ENCODE measurements at places on chromosomes 11 and 22. TPM values are rescaled to one million over a fixed set of nuclear protein-coding genes. Genes with fewer than 3 reads are reported as not detected.

Gene CYTH4
- total RNA-seq: 5.5 TPM

Gene MPPED2
- 28.4 TPM for total RNA-seq

Gene OR5W2
- not detected for total RNA-seq

Gene HMGXB4
- total RNA-seq: 15.0 TPM

Gene UBQLNL
- 1.6 TPM for total RNA-seq

- DNase-seq: no peak
Measured at GRCh38 chr11:46920755-46921154, 2.4 kb upstream of the LRP4 start.

DNA sequence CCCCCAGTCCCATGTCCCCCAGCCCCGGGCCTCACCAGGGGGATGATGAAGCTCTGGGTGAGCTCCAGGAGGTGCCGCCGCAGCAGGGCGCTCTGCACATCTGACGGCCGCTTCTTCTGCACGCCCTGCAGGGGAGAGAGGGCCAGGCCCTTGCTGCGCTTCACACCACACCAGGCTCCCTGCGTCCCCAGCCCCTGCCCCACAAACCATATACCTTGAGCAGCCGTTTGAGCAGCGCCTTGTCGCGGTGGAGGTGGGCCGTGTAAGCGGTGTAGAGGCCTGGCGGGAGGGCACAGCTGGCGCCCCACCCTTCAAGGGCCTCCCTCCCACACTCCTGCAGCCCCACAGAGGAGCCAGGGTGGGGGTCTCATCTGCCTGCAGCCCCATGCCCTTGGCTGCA lies 6.2 kb upstream of the PLXNB2 start:
- no peak for DNase-seq

- no peak for DNase-seq
Measured at GRCh38 chr11:123190518-123190917, 4.5 kb downstream of the CLMP start.

DNA sequence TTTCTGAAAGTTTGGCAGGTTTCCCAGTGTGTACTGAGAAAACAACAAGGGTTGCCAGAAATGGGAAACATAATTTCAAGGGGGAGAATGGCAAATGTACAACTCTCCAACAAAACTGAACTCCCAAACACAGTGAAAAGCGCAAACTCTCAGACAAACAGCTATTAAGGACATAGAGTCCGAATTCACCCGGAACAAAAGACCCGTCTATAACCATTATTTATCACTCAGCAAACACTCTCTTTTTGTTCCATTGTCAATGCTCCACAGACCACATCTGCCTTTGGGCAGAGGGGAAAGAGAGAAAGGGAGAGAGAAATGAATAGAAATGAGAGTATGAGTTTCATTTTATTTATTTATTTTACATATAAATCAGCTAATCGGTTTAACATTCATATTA lies 21.7 kb downstream of the KIRREL3 start:
- DNase-seq: no peak

DNA sequence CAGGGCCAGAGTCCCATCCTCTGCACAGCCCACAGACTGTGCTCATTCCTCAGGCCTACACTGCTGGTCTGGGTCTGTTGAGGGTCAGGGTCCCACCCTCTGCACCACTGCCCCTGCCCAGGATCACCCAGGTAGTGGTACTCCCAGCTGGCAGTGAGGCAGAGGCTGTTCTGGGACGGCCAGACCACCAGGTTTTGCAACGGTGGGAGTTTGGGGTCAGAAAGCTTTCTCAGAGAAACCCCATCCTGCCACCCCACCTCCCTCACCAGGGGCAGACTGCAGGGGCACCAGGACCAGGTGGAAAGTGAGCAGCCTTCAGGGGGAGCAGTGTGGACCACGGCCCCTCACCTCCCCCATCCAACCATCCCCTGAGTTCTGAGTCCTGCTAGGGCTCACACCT lies 10.8 kb downstream of the NPTXR start:
- DNase-seq: no peak

DNA sequence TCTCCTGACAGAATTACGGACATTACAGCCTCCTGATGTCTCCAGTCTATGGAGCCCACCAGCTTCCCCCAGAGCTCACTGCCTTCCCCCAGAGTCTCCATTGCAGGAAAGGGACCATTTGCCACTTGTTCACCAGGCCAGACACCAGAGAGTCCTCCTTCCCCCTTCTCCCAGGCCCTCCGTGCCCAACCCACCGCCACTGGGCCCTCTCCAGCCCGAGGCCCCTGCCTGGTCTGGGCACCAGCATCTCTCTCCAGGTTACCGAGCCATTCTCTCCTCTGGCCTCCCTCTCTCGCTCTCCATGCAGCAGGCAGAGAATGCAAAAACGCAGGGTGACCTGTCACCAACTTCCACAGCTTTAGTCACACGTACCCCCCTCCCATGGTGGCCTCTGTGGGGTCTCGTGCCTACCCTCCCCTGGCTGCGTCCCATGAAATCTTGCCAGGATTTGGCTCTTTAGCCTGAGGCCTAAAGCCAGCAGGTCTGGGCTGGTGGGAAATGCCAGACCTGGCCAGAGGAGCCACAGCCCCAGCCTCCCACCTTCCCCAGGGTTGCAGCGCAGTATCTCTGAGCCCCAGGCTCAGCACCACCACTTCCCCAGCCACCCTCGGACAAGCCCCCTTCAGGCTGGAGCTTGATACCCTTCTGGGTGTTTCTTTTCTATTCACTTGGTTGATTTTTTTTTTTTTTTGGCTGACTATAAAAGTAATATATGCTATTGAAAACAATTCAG lies 6.8 kb upstream of the SERPINH1 start:
- no peak for DNase-seq

DNA sequence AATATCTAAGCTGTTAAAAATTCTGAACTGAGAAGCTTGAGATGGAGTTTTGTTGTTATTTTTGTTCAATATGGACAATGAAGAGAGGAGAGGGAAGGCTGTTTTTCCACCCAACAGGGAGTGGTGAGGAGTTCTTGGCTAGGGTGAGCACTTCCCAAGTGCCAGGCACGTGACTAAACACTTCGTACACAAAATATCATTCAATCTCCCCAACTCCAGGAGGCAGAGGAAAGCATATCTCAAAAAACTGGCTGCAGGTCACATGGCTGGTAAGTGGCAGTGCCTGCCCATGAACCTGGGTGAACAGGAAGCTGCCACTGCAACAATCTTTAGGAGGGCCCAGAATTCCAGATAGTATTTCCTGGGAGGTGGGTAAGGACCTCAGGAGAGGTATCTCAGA lies 11.6 kb downstream of the ELF5 start:
- no peak for DNase-seq

GRCh38 chr22:19916941-19917340 lies 24.6 kb upstream of the COMT start:
- DNase-seq: no peak

DNA sequence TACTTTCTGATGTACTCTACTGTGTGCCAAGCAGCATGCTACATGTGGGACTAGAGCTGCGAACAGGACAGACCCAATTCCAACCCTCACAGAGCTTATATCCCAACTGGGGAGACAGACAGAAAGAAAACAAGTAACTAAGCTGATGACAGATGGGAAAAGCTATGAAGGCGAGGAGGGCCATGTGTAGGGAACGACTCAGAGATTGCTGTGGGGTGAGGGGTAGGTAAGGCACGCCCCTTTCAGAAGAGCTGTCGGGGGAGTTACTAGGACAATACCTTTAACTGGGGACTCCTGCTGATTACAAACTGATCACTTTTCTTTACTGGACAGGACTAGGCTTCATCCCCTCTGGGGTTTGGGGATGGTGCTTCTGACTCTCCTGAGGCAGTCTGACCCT lies 48.9 kb downstream of the ST3GAL4 start:
- no peak for DNase-seq

DNA sequence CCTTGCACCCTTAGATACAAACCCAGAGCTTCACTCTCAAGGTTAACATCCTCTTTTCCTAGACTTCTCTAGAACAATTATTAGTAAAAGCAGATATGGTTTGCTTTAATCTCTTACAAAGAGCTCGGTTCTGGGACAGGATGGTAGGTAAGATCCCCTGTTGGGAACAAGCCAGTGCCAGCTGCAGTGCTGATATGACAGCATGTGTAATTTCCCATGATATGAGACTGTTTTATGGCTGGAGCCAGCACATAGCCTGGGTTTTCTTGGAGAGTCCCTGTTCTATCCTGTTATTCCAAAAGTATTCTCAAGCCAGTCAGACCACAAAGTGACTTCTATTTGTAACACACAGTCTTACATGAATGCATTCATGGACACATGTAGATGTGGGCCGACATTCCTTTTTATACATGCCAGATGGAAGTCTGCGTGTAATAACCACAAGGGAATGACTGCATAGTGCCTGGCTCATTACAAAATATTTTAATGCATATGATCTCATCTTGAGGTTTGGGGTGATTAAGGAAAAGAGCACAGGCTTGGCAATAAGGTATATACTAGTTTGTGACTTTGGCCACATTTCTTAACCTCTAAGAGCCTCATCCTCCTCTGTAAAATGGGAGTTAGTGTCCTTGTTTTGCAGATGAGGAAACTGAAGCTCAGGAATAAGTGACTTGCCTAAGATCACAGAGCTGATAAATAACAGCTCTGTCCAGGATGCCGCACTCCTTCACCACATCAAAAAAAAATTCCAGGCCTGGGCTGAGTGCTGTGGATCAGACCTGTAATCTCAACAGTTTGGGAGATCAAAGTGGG lies 21.8 kb downstream of the CLMP start:
- no peak for DNase-seq

- DNase-seq: peak; percentile 82
Measured at GRCh38 chr11:62501432-62501891, 45.1 kb downstream of the AHNAK start.

DNA sequence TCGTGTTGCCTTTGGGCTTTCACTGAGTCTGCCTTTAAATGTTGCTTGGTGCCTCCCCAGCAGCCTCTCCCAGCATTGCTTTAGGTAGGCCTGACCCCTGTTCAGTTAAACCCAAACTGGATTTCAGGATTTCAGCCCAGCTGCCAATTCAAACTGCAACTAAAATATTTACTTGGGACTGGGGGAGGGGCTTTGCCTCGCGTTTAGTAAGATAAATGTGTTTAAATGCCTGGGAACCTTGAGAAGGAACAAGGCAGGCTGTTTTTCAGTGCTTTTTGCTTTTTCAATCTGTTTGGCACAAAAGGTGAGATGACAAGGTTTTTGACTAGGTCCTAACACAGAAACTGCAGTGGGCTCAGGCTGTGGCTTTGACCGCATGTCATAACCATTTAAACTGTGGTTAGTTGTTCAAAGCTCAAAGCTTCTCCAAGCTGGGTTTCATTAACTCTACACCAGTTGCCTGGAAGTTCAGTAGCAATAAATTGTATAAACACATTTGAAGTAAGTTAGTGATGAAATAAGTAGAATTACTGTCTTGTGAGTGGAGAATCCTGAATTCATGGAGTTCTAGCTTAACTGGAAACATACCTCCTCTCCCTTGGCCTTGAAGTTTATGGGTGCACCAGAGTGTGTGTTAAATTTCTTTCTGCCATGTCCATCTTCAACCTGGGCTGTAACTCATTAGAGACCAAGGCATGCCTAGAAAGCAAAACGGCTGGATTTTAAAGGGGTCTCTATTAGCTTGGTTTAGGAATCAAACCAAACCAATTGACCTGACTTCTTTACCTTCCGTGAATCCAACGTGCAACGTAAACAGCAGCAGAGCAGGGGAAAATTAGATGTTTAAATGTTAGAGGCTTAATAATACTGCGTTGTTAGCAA lies 3.6 kb downstream of the PKNOX2 start:
- DNase-seq: peak; percentile 31

- DNase-seq: no peak
Measured at GRCh38 chr22:21680830-21681565, 15.2 kb downstream of the PPIL2 start.

DNA sequence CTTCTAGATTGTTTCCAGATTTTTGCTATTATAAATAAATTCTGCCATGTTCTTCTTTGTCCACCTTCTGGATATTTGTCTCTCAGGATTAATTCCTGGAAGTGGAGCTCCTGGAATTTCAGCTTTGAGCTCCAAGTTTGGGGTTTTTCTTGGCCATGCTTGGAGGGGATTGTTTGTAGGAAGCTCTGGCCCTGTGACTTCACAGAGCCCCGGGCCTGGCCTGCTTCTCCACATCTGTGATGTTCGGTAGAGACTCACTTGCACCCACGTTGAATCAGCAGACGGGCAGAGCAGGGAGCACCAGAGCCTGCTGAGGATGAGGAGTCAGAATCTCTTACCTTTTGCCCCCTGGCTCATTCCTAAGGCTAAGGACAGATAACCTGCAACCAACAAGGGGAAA lies 35.7 kb downstream of the LRRC32 start:
- no peak for DNase-seq

DNA sequence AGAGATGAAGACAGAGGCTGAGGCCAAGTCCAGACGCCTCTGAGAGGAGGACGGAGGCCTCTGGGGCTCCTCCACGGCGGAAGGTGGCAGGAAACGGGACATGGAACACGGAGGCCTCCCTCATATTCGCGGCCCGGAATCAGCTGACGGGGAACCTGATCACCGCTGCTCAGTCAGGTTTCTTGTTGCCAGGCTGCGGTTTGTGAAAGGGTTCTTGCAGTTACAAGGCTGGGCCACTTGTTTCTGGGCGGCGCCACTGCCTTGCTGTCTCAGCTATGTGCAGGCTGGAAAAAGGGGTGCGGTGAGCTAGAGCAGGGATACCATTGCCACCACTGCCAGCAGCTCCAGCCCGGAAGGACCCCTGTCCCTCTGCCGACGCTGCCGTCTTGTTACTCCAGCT lies 10.0 kb upstream of the MMP1 start:
- DNase-seq: no peak

DNA sequence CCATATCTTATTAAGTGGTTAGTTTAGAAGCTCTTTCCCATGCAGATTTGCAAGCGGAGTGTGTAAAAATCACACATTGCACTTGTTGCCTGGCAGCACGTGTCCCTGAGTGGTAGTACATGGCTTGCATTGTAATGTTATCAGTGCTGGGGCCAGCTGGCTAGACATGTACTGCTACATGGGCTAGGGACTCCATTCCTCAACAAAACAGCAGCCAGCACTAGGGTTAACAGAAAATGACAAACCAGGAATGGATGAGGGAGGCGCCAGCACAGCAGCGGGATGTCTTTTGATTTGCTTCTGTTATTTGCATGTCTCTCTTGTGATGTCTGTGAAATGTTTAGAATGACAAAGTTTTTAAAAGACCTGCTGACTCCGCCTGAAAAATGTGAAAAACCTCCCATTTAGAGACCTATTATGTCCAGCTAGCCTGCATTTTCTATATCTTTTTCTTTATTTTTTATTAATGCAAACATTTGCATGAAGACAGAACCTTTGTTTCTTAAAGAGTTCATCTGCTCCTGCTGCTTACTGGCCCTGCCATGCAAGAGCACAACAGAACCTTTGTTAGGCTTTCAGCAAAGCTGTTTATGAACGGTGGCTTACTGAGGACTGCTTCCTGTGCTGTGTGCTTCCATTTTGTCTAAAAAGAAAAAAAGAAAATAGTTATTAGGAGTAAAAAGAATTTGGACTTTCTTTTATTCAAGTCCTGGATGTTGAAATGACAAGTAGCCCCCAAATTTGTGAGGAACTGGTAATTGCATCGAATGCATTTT lies 40.7 kb downstream of the CSTPP1 start:
- DNase-seq: no peak

GRCh38 chr11:59992425-59992824 lies 24.6 kb upstream of the OOSP4B start:
- no peak for DNase-seq

GRCh38 chr11:46948378-46949131 lies 12.0 kb downstream of the CSTPP1 start:
- DNase-seq: no peak

Data from prostate gland (tissue), 2 donors.